ENCODE measurements at places on chromosomes 6 and 20. TPM values are rescaled to one million over a fixed set of nuclear protein-coding genes. Genes with fewer than 3 reads are reported as not detected.
A peak's percentile ranks its signal among the peaks of the same experiment; 100 is the strongest.

GRCh38 chr6:33206864-33207551 is 1.3 kb upstream of the RING1 start:
- DNase-seq, result no peak

GRCh38 chr6:70051197-70052124 is 185.1 kb downstream of the COL19A1 start:
- no peak for DNase-seq

DNA sequence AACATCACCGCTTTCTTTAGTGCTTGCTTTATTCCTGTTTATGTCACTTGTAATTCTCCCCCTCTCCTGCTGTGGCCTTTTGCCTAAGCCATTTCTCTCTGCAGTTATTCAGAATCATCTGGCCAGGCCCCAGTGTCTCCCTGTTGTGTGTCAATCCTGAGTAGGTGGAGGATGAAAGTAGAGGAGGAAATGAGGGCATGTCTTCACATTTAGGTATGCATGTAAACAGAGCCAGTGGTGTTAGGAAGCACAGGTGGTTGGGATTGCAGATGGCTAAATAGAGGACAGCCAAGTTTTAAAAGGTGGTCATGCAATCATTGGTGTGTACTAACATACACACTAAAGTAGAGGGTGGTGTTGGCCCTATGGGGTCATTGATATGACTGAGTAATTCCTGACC is 5.2 kb downstream of the PRSS35 start:
- DNase-seq, result no peak

DNA sequence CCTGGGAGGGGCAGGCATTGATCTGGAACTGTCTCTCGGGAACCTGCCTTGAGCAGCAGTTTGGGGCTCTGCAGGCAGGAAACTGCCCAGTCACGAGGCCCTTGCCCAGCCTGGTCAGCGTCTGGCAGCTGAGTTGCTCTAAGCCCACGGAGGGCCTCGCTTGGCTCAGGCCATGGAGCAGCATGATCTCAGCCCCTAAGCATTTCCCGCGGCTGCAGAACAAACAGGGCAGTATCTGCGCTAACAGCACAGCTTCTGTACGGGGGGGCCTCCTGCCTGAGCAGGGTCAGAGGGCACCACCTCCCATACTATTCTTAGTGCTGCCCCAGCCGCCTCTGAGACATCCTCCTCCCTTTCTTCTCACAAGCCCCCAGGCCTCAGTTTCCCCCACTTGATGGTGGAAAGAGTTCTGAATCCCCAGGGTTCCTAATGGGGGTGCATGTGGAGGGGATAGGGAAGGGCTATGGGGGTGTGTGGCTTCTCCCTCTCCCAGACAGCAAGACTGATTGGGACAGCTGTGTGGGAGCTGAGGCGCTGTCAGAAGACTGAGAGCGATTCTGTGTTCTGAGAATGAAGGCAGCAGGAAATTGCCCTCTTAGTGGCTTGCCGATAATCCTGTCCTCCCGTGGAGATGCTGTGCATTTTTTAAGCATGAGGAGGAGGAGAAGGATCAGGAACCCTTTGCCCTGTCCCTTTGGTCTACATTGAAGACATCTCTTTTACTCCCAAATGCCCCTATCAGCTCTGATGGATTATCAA is 46.4 kb downstream of the MOCS1 start:
- DNase-seq, result no peak

The HRH3 gene
- not detected for total RNA-seq

DNA sequence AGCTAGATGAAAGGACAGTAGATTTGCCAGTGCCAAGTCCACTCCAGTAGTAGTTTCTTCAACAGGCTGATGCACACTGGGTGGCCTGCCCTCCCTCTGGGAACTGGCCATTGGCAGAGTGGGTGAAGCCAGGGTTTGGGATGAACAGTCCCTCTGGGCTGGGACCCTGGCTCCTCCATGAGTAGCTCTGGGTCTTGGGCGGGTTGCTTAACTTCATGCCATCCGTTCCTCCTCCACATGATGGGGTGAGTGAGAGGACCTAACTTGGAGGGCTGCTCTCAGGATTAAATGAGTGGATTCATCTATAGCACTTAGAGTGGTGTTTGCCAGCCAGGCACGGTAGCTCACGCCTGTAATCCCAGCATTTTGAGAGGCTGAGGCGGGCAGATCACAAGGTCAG is 47.2 kb downstream of the PLAGL2 start:
- DNase-seq, result no peak

GRCh38 chr20:62487561-62488354 is 12.0 kb upstream of the GATA5 start:
- no peak for DNase-seq

The GPX5 gene
- not detected for total RNA-seq

- no peak for DNase-seq
These were observed 156.2 kb upstream of the PLCB4 start for GRCh38 chr20:8912731-8913130.

The NRM gene
- 7.4 TPM for total RNA-seq

DNA sequence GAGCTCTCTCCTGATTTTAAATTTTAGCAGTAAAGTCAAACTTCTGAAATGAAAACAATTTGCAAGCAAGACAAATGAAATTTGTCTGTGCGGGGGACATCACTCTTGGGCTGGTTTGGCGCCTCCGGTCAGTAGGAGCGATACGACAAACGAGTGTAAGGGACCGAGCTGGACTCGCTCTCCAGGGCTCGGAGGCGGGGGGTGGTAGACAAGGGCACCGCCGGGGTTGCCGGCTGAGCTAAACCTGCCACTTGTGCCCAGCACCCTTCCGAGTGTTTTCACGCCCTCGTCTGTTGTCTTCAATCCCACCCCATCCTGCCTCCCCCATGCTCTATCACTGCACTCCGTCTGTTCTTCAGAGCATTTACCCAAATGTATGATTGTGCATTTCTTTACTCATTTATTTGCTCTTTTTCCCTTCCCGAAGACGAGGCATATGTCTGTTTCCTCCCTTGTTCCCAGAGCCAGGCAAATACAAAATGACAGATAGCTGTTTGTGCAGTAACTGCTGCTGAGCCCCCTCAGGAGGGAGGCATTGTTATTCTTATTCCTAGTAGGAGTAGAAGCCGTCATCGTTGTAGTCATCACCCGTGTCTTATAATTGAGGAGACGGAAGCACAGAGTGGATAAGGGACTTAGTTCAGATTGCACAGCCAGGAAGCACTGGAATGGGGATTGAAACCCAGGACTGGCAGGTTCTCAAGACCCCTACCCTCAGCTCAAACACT is 62.8 kb upstream of the APCDD1L start:
- DNase-seq, result no peak

GRCh38 chr20:33648396-33649004 is 13.6 kb upstream of the C20orf144 start:
- no peak for DNase-seq

The RIN2 gene
- 2.7 TPM for total RNA-seq

DNA sequence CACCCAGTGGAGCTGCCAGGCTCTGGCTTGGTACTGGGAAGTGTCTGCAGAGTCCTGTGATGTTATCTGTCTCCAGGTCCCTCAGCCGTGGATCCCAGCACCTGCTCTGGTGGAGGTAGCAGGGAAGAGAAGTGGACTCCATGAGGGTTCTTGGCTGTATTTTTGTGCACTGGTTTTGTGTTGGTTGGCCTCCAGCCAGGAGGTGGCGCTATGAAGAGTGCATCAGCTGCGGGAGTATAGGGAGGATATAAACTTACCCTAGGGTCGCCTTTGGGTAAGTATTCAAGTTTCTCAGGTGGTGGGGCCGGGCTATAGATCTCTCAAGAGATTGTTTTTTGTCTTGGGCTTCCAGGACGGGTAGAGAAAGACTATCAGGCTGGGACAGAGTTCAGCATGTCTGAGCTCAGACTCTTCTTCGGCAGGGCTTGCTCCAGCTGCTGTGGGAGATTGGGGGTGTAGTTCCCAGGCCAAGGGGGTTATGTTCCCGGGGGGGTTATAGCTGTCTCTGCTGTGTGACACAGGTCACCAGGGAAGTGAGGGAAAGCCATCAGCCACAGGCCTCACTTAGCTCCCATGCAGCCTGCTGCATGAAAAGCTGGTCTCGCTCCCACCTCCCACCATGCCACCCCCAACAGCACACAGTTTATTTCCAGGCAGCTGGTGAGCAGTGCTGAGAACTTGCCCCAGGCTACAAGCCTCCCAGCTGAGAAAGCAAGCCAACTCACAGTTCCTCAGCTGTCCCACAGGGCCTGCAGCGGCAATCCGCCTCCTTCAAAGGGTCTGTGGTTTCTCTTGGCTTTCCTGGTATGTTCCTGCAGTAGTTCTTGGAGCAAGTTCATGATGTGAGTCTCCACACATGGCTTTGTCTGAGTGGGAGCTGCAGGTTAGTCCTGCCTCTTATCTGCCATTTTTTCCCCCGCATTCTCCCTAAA is 115.7 kb downstream of the AIG1 start:
- no peak for DNase-seq

GRCh38 chr6:2705256-2705655 is 45.5 kb downstream of the MYLK4 start:
- DNase-seq, result no peak

The TSBP1 gene
- not detected for total RNA-seq

GRCh38 chr6:108782179-108783041 is 65.8 kb upstream of the ARMC2 start:
- peak; percentile 59 for DNase-seq

DNA sequence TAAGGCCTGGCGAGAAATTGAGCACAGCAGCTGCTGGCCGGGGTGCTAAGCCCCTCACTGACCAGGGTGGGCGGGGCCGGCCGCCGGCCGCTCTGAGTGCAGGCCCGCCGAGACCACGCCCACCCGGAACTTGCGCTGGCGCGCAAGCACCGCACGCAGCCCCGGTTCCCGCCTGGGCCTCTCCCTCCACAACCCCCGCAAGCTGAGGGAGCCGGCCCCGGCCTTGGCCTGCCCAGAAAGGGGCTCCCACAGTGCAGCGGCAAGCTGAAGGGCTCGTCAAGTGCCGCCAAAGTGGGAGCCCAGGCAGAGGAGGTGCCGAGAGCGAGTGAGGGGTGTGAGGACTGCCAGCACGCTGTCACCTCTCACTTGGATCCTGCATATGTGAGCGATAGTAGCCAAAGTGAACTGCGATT is 251.2 kb downstream of the GJA1 start:
- no peak for DNase-seq

- no peak for DNase-seq
These were observed 90.1 kb upstream of the PAK5 start for GRCh38 chr20:9928955-9929354.

DNA sequence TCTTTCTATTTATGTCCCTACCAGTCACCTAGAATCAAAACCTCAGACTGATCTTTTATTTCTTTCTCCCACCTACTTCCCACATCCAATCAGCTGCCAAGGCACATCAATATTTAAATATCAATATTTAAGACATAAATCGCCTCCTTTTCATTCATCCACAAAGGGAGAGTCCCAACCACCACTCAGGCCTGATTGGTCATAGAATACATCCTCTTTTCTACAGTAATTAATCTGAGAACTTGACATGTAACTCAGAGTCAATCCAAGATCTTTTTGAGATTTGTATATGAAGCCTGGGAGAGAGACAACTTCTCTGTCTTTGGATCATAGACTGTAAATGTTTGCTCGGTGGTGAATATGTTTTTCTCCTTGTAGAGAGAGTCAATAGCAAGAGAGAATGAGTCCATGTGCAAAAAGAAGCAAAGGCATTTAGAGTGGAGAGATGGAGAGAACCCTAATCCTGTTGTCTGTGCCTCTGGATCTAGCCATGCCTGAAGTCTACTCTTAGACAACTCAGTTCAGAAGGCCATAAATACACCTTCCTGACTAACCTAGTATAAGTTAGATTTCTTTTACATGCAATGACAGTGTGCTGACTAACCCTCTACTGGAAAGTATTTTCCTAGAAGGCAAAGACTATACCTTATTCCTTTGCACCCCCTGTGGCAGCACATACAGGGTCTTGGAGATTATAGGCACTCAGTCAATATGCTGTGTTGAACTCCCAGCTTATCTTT is 12.1 kb upstream of the NEDD9 start:
- no peak for DNase-seq

The PSORS1C1 gene
- not detected for total RNA-seq

GRCh38 chr6:44678252-44678935 is 290.9 kb downstream of the CDC5L start:
- no peak for DNase-seq

DNA sequence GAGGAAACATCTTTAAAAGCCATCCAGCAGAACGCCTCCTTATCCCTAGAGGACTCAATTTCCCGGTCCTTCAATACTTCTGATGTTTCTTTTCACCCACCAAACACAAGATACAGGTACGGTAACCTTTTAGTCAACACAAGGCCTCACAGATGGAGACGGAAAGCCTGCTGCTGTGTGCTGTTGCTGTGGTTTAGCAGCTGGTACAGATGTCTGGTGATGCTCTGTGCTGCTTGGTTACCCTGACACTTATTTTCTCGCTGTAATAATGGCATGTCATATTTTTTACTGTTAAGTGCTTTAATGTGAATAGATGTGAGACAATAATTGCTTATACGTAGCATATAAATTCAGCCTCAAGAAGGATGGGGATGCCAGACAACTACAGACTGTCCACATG is 25.3 kb downstream of the GMDS start:
- no peak for DNase-seq

DNA sequence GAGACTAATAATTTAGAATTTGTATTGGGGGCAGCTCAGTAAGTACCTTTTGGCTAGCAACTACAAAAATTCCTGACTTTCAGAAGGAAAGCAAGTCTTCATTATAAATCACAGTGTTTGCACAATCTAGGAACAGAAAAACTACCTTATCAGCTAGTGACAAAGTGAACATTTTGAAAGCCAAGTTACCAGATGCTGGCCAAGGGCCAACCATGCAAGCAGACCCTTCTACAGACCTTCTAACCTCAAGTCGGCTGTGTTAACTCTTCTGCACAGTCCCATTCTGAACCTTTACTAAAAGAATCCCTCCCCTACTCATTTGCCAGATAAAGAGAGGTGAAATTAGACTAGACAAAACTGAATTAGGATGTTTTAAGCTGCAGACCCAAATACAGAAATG is 341.9 kb downstream of the COL12A1 start:
- DNase-seq, result no peak

DNA sequence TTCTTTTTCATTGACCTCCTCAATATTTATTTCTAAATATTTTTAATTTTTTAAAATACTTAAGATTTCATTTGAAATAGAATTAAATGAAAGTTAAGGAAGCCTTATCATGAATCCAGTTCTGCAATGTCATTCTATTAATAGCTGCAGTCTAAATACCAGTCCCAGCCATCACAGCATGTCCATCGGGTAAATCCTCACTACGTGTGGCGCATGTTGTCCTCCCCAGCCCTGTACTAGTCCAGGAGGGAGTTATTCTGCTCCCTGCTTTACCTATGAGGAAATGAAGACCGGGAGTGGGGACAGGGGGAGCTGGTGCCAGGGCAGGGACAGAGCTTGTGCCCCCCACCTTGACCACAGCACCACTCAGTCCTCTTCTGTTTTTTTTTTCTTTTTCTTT is 125.1 kb upstream of the QKI start:
- DNase-seq, result no peak

The SYCP2 gene
- 5.9 TPM for total RNA-seq

GRCh38 chr6:152100183-152100618 is 292.7 kb downstream of the ESR1 start:
- no peak for DNase-seq

- no peak for DNase-seq
These were observed 15.5 kb downstream of the FOXA2 start for GRCh38 chr20:22568872-22569344.

DNA sequence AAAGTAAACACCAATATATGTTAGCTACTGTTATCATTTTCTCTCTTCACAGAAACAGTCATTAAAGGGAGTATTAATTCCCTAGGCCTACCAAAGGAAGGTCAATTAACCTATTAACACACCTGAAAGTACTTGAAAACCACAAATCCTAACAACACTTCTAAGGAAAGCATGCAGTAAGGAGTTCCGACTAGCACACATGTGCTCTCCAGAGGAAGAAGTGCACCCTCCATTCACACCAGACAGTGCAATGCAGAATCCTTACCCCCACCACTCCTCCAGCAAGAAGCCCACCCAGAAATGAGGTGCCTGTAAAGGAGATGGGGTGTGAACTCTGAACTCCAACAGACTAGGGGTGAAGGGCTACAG is 58.7 kb downstream of the EPB41L2 start:
- no peak for DNase-seq
